SJSA1 (cell line): ENCODE measurements at places on chromosomes 13 and 19. TPM values are rescaled to one million over a fixed set of nuclear protein-coding genes. Genes with fewer than 3 reads are reported as not detected.

Gene PCDH9
- total RNA-seq = 1.1 and 2.2 TPM in 2 replicates

Gene STAP2
- 1.9 and 3.1 TPM in 2 replicates for total RNA-seq

- no peaks in the 10 kb centered on the region for H3K36me3 ChIP-seq
Observed at GRCh38 chr19:6138066-6138465, 2.6 kb downstream of the ACSBG2 start.

DNA sequence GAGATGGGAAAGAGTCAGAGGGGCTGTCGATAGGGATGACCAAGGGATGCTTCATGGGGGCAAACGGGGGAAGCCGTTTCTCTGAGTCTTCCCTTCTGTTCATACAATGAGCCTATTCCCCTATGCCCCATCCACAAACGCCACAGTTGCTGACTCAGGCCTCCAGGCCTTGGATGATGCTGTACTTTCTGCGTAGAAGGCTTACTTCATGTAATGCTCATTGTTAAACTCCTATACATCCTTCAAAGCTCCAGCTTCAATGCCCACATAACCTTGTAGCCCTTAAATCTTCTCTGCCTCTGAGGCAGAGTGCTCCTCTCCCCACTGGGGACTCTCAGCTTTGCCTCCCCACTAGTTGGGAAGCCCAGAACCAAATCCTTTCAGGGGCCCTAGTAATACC, 120.3 kb downstream of the PTPRS start:
- no peaks in the 10 kb centered on the region for H3K4me1 ChIP-seq
- peaks cover 21% of the 10 kb centered on the region for H3K36me3 ChIP-seq
- no peaks in the 10 kb centered on the region for H3K27me3 ChIP-seq
- no peak overlapping the region for H3K27ac ChIP-seq
- no peak for DNase-seq
- no peak overlapping the region for H3K4me3 ChIP-seq

Gene ZNF737
- not detected in 2 replicates for total RNA-seq

DNA sequence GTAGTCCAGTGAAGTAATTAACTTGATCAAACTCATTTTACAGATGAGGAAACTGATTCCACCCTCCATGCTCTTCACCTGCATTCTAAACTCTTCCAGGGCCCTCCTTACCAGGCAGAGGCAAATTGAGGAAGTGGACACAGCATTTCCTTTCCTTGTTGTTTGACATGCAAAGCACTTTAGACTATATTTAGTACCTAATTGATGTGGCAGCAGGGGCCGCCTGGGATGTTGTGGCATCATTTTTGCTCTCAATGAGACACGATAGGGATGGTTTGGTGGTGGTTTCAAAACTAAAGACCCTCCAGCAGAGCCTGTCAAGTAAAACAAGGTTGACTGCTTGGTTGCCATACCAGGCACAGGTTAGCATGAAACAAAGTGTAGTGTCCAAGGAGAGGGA, 7.9 kb downstream of the SIPA1L3 start:
- no peaks in the 10 kb centered on the region for H3K27me3 ChIP-seq
- no peak for DNase-seq
- H3K4me1 ChIP-seq = no peaks in the 10 kb centered on the region
- no peak overlapping the region for H3K4me3 ChIP-seq
- no peak overlapping the region for H3K27ac ChIP-seq
- peaks cover 24% of the 10 kb centered on the region for H3K36me3 ChIP-seq
